ENCODE measurements at places on chromosomes 5 and 9. TPM values are rescaled to one million over a fixed set of nuclear protein-coding genes. Genes with fewer than 3 reads are reported as not detected.

DNA sequence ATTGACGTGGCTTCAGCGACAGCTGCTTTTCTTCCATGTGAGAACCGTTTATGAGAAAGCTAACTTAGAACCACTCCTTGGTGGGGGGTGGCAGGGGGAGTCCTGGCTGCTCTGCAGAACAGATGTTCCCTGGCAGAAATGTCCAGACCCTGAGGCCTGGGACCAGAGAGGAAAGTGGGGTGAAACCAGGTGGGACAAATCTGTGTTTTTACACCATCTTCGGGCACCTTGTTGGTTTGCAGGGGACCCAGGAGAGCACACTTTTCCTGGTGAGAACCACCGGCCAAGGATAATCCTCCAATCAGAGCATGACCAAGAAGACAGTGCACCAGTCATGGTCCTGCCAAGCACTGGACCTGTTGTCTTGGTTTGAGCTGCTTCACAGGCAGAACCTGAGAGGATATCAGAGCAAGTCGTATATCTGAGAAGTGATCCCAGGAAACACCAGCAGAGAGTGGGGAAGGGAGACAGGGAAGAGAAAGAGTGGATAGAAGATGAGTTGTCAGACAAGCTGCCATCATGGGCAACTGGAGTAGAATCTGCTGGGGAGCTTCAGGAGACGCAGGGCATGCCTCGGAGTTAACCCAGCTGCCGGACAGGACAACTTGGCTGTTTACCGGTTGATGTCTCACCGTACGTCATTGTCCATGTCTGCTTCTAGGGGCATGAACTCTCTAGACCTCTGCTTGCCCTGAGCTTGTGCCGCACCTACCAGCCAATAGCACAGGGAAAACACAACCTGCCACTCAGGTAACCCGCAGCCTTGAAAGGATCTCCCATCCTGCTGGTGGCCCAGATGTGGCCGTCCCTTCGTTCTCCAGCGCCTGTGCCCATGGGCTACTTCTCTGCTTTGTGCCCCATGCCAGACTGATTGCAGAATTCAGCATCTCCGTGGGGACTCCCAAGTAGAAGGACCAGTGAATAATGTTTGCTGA lies 178.4 kb upstream of the MVB12B start:
- no peak for DNase-seq

Gene SPATA31D4
- not detected for total RNA-seq

DNA sequence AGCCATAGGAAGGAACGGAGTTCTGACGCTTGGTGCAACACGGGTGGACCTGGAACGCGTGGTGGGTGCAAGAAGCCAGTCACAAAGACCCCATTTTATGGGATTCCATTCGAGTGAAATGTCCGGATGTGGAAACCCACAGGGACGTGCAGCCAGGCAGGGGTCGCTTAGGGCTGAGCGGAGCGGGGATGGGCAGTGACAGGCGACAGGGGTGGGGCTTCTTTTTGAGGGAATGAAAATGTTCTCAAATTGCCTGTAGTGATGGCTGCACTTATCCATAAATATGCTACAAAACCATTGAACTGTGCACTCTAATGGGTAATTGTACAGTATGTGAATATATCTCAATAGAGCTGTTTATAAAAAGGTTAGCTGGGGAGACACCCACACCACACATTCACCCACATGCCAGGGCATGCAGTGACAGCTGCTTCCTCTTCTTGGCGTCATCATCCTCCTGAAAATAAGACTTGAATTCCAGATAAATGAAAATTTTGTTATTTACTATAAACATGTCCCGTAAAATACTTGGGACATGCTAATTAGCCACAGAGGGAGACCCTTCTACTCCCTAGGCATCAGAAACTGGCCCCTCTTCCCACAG lies 71.3 kb upstream of the OLFM1 start:
- no peak for DNase-seq

- no peak for DNase-seq
Measured at GRCh38 chr5:163888366-163888765, 382.9 kb downstream of the MAT2B start.

GRCh38 chr5:127441799-127442484 lies 75.5 kb upstream of the PRRC1 start:
- DNase-seq, result no peak

DNA sequence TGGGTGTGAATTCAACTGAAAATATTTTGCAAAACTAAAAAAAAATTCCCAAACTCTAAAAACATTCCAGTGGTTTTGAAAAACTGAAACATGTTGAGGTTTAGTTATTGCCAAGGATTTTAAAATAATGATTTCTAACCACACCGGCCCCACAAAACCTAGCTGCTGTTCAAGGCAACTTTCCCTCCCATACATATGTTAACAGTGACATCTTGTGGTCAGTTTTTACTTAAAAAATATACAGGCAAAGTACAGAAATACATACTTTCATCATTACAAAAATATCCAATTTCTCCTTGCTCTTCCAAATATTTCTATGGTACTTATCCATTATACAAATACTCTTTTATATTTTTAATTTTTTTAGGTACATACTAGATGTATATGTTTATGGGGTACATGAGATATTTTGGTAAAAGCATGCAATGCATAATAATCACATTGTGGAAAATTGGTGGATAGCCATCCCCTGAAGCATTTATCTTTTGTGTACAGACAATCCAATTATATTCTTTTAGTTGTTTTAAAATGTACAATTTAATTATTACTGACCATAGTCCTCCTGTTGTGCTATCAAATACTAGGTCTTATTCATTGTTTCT lies 34.4 kb upstream of the MRPS30 start:
- DNase-seq, result no peak

Gene LCN9
- not detected for total RNA-seq

DNA sequence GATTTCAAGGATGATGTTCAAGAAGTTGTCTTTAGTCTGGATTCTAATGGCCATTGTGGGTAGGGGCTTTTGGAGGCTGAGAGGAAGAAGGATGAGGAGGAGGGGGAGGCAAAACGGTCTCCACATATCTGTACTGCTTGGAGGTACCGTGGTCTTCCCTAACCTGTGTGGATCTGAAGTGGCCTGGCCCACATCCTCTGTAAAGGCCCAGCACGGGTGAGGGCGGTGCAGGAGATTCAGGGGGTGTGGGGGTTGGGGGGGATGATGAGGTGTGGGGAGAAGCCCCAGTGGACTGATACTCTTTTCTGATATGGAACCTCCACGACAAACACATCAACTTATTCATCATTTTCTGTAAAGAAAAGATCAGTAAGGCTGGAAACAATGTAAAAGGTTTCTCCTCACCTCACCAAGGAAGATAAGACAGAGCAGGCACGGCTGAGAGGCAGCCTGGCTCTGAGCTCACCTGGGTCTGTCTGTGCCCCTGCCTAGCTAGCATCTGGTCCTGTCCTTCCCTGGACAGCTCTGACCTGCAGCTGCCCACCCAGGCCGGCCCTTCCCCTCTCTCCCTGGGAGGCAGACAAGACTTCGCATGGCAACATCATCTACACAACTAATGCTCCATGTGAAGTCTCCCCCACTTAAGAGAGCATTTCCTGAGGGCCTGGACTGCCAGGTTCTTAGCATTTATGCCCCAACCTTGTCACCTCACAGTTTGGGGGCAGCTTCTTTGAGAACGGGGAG lies 5.6 kb upstream of the IL3 start:
- DNase-seq, result no peak

Gene INSL6
- total RNA-seq, result not detected

Gene TAS2R1
- total RNA-seq, result not detected

Gene PDE6A
- total RNA-seq, result not detected

Gene FBXO10
- 4.8 TPM for total RNA-seq

GRCh38 chr5:107389130-107389774 lies 281.5 kb downstream of the EFNA5 start:
- no peak for DNase-seq

DNA sequence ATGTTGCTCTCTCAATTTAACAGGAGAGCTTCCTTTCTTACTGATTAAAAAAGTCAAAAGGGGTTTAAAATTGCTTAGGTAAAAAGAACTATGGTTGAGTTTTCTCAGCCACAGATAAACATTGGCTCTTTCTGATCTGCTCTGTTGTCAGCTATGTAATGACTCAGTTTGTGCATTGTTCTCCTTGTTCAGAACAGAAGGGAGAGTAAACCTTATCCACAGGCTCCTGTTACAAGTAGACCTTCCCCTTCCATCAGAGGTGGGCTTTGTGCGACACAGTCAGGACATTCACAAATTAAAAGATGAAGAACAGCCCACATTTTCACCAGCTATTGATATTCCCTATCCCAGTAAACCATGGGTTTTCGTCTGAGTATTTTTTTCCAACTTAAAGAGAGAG lies 236.3 kb upstream of the SEMA6A start:
- DNase-seq, result no peak

Gene SHISAL2B
- total RNA-seq, result not detected

DNA sequence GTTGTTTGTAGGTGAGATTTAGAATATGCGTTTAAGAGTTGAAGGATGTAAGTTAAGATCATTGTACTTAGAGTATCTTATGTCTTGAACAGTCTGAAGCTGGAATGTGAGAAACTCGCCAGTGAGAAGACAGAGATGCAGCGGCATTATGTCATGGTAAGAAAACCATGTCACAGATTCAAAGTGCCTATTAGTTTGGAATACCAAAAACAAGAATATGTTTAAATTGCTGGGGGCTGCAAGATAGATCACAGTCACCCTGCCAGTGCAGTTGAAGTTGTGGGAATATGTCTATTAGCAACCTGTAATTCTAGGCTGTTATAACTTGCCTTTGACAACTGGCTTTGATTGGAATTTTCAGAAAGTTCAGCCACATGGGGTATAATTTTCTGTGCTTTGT lies 3.0 kb downstream of the TLE4 start:
- no peak for DNase-seq

GRCh38 chr5:160475864-160476438 lies 54.3 kb downstream of the PTTG1 start:
- no peak for DNase-seq

- no peak for DNase-seq
Measured at GRCh38 chr9:122151267-122151828, 8.2 kb downstream of the NDUFA8 start.

GRCh38 chr5:74072646-74073045 lies 446.6 kb downstream of the ARHGEF28 start:
- DNase-seq, result no peak

Gene PTAR1
- total RNA-seq, result 67.6 TPM

DNA sequence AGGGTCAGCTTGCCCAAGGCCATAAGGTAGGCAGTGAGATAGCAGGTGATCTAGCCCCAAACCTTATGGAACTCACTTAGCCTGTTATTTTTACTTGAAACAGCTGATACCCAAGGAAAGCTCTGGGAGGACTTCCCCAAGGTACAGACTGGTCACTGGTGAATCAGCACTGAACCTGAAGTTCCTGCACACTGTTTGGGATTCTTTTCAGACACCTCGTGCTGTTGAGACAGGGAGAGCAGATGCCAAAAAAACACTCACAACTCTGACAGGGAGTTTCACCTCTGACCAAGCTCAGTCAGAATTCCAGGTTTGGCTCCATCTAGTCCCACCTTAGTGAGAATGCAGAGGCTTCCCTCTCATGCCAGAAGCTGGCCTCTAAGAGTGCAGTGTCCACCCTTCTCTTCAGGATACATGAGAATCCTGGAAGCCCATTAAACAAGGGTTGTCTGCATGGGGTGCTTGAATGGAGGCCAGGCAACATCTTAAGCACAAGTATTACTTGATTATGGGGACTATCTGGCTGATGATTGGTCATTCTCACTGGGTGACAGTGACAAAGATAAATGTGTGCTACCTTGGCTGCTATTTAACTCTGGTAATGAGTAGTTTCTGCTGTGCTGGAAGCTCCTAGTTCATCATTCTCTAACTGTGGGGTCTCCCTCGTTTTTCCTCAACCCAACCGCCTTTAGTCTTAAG lies 122.8 kb upstream of the SLIT3 start:
- DNase-seq, result no peak

DNA sequence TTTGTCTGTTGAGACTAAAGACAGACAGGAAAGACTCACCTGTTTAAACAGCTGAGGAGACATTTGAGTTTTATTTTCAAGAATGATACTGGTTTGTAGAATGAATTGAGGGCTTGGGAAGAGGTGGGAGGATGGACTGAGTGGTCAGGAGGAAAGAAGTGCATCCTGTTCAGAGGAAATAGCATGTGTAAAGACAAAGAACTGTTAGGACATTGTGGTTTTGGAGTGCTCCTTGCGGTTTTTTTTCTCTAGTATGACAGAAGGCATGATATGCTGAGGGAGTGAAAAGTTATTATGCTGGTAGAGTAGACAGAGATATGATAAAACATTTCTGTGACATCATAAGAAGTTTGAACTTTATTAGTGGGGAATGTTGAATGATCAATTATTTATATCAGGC lies 270.7 kb upstream of the ELAVL2 start:
- no peak for DNase-seq

GRCh38 chr9:4137234-4137633 lies 162.6 kb downstream of the GLIS3 start:
- DNase-seq, result no peak

Gene FAM153A
- 93.8 TPM for total RNA-seq

Gene CDKN2B
- total RNA-seq, result 1.4 TPM

- no peak for DNase-seq
Measured at GRCh38 chr5:103371046-103371607, 112.6 kb downstream of the MACIR start.

DNA sequence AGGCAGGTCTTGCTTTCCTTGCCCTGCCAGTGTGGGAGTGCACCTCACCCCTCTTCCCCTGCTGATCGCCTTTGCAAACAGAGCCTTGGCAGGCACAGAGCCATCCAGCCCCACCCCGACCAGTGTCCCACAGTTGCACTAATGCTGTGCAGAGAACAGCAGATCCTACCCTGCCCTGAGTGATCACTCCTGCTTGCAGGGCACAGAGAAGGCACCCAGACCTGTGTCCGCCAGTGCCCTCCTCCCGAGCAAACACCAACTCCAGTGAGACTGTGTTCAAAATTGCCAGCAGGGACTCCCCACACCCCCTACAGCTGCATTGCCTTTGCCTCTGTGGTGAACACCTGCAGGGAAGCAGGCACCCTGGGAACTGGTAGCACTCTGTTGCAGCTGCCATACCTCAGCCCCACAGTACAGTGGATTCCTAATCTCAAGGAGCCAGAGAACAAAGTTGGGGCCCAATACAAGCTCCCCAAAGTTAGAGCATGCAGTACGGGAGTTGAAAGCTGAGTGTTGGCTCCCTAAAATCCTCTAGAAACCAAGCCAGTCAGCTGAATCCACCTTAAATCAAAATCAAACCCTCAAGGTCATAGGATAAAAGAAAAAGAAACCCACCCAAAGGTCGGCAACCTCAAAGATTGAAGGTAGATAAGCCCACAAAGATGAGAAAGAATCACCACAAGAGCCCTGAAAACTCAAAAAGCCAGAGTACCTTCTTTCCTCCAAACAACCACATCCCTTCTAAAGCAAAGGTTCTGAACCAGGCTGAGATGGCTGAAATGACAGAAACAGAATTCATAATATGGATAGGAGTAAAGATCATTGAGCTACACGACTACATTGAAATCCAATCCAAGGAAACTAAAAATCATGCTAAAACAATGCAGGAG lies 92.9 kb upstream of the PIK3R1 start:
- DNase-seq, result no peak

DNA sequence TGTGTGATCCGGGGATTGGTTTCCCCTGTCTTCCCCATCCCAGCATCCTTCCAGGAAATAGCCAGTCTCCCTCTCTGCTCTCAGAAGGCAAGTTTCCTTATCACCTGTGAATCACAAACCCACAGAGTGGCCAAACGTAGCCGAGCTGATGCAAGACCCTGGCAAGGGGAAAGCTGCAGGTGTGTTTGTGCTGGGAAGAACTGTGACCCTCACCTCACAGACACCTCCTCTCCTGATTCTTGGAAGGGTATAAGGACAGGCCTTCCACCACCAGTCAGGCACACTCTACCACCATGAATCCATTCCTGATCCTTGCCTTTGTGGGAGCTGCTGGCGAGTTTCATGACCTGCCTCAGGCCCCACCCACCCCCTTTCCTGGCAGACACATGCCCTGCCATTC lies at the start of gene PRSS3:
Gene PRSS3, plus strand, starts transcription at position 281 of the 400 bp plus-strand sequence. Its CDS starts 13 bp downstream, at position 294.
- DNase-seq, result no peak
